ENCODE measurements at places on chromosomes 7 and 10.

DNA sequence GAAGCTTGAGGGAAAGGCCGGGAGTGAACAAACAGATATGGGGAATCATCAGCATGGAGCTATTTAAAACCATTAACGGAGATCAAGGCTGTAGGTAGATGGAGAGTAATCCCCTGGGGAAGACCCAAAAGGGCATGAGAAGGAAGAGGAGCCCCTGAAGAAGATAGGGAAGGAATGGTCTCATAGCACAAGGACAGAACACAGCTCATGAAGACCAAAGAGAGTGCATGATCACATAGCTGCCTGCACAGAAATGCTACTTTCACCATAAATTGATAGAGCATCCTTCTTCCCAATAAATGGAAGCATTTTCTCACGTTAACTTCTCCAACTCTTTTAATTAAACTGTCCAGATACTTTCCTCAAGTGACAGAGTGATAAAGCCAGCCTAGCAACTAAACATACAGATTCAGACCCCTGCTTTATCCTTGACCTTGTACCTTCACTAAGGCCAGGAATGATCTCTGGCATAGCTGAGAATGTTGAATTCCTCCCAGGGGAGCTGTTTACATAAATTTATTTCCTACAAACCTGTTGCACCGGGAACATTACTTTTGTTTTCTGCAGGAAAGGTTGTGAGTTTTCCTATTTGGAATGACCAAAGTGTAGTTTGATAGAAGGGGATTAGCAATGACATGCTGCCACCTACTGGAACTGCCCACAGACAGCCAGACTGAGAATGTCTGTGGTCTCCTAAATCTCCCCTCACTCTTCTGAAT is 110.8 kb upstream of the LRGUK start:
- DNase-seq: no peak

- DNase-seq: no peak
Measured at GRCh38 chr7:6589151-6589828, 531 bp upstream of the INTS15 start.

GRCh38 chr10:17431871-17432311 is 22.5 kb downstream of the ST8SIA6 start:
- DNase-seq: no peak

- peak; percentile 24 for DNase-seq
Measured at GRCh38 chr10:110802551-110803238, 69.0 kb upstream of the PDCD4 start.

DNA sequence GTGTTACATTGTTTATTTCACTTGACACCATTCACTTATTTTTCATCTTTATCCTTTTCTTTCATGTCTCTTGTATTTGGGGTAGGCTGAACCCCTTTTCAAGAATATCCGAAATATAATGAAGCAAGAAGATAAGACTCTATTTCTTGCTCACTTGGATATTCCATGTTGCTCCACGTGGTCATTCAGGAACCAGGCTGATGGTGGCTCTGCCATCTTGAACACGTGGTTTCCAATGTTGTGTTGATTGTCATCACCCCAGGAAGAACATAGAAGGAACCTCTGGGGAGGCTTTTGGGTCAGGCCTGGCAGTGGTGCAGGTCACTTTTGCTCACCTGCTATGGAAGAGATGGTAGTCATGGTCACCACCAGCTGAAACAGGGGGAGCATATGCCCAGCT is 9.3 kb upstream of the GALNTL5 start:
- no peak for DNase-seq

DNA sequence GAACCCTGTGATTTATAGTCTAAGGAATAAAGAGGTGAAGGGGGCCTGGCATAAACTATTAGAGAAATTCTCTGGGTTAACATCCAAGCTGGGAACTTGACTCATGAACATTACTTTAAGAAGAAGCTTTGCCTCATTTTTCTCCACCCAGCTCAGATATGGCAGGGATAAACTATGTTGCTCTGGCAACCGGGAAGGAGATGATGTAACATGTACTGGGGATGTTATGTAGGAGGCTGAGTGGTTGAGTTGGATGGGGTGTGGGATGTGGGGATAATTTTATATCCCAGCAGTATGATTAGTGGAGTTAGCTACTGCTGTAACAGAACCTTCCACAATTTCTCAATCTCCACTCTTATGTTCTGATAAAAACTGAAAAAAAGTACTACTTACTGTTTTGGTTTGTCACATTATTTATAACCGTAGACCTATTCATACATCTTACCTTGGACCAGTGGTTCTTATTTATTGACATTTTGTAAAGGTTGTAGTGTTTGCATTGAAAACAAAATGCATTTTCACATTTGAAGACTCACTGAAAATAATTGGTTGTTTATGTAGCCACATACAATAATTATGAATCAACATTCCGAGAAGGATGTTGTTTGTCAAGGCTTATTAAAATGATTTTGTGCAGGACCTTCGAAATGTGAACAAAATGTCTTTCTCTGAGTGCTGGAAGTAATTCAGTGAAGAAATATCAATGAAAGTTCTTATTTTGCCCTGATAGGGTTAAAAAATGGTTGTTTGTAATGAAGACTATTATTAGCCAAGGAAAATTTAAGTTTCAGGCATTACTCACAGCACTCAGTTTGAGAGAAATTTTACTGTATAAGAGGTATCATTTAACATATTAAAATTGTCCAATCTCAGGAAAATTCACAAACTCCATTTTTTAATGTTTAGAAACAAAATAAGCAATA is 1.3 kb downstream of the OR2F2 start:
- DNase-seq: no peak

- no peak for DNase-seq
Measured at GRCh38 chr7:35721288-35721687, 26.4 kb upstream of the HERPUD2 start.

DNA sequence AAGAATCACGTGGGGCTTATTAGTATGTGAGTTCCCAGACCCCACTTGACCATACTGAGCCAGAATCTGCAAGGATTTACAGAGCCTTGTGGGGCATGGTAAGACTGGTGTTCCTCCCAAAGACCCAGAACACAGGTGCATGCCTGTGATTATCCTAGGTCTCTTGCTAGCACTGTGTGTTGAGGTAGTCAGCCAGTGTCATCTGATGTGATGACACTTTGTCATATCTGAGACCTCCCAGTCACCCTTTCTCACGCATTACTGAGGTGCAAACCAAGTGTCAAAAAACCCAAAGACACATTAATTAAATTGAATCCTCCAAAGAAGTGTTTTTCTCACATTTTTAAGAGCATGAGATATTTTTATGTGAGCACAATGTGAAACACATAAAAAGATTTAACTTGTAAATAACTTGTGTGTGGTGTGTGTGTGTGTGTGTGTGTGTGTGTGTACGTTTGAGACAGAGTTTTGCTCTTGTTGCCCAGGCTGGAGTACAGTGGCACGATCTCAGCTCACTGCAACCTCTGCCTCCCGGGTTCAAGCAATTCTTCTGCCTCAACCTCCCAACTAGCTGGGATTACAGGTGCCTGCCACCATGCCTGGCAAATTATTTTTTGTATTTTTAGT is 162.0 kb upstream of the PRPS1L1 start:
- DNase-seq: no peak

DNA sequence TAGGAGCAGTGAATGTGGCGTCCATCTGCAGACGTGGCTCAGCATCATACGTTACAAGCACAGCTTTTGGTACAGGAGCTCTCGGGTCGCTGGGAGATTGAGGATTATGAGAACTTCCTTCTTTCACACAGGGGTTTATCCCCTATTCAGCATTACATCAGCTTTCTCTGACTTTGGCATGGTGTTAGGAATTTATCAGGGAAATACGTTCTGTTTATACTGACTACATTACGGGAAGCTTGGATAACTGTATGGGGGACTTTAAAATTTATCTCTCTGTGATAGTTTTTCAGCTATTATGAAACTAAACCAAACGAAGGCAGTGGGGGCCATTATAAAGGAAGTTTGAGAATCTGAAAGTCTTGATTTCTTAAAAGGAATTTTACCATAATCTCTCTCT is 110.1 kb upstream of the INSYN2A start:
- DNase-seq: no peak

DNA sequence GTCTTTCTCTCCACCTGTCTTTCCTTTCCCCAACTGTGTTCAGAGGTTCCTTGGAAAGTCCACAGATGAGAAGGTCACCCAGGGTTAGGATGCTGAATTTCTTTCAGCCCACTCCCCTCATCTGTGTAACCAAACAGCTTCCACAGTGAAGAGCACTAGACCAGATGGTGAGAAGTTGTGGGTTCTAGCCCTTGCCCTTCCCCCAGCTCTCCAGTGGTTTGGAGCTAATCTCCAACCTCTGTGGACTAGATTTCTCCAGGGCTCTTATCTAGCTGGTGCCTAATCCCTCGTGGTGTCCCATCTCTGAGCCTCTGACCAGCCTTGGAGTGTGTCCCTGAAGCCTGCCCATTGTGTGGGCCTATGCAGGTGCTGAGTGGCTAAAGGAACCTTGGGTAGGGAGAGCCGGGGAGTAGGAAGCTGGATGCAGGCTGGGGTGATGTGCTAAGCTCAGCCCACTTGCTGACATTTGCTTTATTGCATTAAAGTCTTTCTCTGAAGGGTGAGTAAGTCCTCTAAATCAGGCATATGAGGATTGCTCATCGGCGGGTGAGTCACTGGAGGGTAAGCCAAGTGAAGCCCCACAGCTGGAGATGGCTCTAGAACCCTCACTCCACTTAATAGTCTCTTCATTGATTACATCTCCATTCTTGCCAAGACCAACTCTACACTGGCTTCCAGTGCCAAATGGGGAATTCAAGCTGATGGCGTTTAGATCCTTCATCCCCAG is 14.9 kb downstream of the DUSP5 start:
- DNase-seq: peak; percentile 73

GRCh38 chr7:31418928-31419327 is 78.4 kb upstream of the NEUROD6 start:
- no peak for DNase-seq

GRCh38 chr7:27202018-27202861 is 2.3 kb upstream of the HOXA13 start:
- no peak for DNase-seq

GRCh38 chr7:14960721-14961120 is 58.2 kb upstream of the DGKB start:
- DNase-seq: no peak

DNA sequence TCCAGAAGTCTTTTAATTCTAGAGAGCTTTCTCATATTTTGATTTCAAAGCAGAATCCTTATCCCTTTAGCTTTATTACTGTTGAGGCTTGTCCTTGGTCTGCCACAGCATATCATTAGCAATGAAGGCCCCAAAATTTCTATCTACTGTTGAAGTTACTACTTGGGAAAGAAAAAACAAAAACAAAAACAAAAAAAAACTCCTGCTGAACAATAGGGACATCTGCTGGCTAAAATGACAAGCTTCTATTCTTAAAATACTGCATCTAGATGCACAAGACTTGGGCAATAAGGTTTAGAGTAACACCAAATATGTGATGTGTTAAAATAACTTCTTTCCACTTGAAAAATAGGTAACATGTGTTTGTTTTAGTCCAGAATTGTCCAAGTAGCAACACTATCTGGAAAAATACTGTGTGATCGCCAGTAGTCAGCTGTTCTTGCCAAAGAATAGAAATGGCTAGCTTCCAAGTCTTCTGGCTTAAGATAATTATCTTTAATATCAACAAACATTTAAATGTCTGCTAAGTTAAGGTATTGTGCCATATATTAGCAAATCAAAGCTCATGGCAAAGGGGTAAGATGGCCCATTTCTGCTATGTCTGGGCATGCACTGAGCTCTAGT is 3.8 kb upstream of the DMTF1 start:
- no peak for DNase-seq

DNA sequence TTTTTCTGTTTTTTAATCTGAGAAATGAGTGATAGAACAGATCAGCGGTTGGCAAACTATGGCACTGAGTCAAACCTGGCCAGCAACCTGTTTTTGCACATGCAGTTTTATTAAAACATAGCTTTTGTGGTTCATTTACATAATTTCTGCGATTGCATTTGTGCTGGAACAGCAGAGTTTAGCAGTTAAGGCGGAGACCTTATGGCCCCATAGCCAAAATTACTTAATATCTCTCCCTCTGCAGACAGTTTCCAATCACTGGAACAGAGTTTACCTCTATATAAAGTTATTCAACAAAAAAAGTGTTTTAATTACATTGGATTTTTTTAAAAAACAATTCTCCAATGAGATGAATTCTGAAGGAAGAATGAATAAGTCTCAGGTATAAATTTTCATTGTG is 212.1 kb downstream of the DGKB start:
- no peak for DNase-seq

DNA sequence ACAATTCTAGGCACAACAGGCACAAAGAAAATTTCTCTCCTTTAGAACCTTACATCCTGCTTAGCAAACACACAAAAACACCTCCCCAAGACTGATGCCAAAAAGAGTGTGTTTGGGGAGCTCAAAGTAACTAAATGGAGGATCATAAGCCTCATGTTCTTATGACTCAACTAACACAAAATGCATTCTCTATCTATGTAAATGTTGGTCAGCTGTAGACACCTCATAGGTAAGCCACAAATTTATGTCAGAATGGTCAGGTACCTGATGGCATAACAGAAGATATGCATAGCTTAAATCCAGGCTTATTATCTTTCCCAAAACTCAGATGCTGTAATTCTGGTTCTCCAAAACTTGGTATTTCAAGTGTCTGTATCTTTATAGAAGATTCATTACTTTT is 315.1 kb downstream of the C7orf25 start:
- no peak for DNase-seq

GRCh38 chr10:62810156-62810902 is 5.8 kb downstream of the ADO start:
- DNase-seq: no peak

- DNase-seq: no peak
Measured at GRCh38 chr10:124226271-124227054, 133.1 kb upstream of the CHST15 start.

DNA sequence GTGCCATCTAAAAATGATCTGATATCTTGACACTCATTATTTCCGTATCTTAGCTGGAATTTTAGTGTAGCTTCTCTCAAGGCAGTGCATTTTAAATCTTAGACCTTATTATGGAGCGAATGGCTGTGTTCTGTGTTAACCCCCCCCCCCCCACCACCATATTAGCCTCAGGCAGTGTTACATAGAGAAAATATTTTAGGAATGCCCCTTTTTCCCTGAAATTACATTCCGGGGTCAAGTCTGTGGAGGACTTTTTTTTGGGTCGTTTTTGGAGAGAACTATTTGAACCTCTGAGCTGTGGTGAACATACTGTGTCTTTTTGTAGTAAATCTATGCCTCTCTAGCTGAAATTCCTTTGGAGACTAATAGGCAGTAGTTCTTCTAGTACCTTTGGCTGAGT is 3.1 kb downstream of the CCDC126 start:
- DNase-seq: no peak

DNA sequence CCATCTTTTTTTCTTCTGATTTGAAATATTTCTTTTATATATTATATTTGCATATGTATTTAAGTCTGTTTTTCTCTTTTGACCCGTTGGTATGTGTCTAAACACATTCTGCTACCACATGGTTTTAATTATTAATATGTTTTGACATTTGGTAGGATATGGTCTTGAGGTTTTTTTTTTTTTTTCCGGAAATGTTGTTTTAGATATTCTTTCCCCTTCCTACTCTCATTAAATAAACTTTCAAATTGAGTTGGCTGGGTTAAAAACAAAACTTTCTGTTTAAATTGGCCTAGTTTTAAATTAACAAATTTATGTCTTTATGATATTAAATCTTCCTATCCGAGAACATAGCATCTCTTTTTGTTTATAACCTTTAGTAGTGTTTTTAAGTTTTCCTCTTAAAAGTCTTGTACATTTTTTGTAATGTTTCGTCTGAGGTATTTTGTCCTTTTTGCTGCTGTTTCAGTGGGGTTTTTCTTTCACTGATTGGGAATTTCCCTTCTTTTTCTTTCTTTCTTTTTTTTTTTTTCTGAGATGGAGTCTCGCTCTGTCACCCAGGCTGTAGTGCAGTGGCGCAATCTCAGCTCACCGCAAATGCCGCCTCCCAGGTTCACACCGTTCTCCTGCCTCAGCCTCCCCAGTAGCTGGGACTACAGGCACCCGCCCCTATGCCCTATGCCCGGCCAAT is 25.4 kb downstream of the STAM start:
- DNase-seq: peak; percentile 64

Data from stimulated activated CD4-positive, alpha-beta T cell treated with anti-CD3 and anti-CD28 coated beads, Interleukin-15, amount 100 ng/mL, for 24 hours (primary cell).